LoVo (cell line): ENCODE measurements at places on chromosomes 11 and 22.

- DNase-seq: no peak
Observed at GRCh38 chr22:17910561-17911311, 113.6 kb downstream of the MICAL3 start.

DNA sequence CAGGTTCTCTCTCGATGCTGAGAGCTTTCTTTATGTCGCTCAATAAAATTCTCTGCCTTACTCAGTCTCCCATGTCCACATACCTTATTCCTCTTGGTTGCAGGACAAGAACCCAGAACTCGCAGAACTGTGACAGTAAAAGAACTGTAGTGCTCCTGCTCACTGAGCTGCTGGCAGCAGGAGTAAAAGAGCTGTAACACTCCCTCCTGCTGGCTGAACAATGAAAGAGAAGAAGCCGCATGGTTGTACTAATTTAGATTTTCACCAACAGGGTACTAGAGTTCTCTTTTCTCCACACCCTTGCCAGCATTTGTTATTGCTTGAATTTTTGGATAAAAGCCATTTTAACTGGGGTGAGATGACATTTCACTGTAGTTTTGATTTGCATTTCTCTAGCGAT lies 433.2 kb downstream of the GUCY1A2 start:
- no peak for DNase-seq

GRCh38 chr11:561148-562003 lies 606 bp downstream of the RASSF7 start:
- DNase-seq: peak; percentile 90

DNA sequence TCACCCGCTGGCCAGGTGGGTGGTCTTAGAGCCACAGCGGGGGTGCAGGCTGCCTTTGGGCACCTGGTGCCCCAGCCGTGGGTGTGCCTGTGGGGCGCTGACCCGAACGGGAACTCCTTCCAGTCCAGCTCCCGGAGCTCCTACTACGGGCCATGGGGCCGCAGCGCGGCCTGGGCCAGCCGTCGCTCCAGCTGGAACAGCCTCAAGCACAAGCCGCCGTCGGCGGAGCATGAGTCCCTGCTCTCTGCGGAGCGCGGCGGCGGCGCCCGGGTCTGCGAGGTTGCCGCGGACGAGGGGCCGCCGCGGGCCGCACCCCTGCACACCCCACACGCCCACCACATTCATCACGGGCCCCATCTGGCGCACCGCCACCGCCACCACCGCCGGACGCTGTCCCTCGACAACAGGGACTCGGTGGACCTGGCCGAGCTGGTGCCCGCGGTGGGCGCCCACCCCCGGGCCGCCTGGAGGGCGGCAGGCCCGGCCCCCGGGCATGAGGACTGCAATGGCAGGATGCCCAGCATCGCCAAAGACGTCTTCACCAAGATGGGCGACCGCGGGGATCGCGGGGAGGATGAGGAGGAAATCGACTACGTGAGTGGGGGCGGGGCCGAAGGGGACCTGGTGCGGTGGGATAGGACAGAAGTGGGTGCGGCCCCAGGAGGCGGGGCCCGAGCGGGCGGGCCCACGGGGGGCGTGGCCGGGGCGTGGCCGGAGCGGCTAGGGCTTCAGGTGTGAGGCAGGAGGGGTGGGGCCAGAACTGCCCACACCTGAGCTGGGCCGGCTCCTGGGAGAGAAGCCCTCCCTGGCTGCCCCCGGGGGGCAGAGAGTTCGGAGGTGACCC lies 91.5 kb downstream of the CACNA1I start:
- DNase-seq: no peak

GRCh38 chr11:31558001-31558400 lies 48.4 kb downstream of the ELP4 start:
- no peak for DNase-seq

DNA sequence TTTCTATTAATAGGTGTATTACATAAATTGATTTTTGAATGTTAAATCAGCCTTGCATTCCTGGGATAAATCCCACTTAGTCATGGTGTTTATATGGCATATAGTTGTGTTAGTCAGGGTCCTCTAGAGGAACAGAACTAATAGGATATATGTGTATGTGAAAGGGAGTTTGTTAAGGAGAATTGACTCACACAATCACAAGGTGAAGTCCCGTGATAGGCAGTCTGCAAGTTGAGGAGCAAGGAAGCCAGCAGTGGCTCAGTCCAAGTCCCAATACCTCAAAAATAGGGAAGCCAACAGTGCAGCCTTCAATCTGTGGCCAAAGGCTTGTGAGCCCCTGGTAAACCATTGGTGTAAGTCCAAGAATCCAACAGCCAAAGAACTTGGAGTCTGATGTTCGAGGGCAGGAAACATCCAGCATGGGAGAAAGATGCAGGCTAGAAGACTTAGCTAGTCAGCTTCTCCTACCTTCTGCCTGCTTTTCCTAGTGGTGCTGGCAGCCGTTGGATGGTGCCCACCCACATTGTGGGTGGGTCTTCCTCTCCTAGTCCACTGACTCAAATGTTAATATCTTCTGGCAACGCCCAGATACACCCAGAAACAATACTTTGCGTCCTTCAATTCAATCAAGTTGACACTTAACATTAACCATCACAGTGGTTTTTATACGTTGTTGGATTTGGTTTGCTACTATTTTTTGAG lies 12.9 kb downstream of the SFI1 start:
- DNase-seq: no peak

DNA sequence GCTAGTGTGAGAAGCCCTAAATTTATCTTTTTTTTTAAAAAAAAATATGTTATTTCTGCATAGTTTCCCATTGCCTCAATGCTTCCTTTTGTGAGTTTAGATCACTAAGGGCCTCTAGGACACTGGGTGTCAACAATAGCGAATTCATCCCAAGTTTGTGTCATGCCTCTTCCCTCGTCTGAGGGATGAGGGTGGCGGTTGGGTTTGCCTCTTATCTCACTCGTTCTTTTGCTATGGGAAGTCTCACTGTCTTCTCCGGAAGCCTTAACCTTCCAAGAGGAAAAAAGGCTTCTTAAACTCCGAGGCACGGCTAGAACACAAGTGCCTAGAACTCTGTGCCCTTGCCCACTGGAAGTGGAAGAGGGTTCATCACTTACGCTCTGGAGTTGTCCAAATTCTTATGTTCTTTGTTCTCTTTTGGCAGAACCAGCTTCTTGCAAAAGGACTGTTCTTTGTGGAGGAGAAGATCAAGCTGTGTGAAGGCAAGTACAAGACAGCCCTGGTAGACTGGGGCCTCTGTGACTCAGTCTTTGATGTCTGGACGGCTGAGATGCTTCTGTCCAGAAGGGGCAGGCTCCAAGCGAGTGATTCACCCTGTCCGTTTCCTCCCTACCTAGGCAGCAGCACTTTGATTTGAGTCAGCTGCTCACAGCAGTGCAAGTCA lies 78.5 kb downstream of the TRAF6 start:
- peak; percentile 15 for DNase-seq

DNA sequence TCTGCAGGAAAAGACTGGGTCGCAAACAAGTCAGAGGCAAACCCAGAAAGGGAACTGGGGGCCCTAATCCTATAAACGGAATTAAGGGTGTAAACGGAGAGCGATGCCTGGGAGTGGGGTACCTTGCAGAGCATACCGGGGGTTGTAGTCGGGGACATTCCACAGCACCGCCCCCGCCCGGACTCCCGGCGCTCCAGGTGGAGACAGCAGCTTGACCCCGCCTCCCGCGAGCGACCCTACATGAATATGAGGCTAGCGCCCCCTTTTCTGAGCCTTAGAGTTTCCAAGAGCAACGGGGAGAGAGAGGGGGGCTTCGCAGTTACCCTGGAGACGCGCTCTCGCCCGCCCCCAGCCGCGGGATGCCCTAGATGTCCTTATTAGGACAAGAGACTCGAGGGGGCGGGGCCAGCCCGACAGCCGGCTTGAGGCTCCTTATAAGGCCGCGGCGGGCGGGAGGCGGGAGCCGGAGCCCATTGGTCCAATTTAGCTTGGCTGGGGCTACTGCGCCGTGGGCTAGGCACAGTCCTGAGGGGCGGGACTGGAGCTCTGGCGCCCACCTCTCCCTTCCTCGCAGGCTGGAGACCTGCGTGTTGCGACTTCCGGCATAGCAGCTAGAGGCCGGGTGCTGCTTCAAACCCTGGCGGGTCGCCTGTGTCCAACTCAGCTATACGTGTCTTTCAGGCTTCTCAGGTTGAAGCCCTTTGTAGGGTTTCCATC lies 980 bp upstream of the MUS81 start:
- peak; percentile 95 for DNase-seq

DNA sequence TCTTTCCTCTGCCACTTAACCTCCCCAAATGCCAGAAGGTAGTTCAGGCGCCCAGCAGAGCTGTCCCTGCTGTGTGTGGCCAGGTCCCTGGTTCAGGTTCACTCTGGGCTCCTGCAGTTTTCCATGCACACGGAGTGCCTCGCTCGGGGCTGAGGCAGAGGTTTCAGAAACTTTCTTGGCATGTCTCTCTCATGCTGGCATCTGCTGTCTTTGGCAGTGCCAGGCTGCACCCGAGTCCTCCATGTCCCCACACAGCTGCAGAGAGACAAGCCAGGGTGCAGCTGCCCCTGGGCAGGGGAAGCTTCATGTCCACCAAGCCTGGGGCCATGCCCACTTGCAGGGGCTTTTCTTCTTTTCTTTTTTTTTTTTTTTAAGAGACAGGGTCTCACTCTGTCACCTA lies 7.0 kb upstream of the NEFH start:
- DNase-seq: no peak

DNA sequence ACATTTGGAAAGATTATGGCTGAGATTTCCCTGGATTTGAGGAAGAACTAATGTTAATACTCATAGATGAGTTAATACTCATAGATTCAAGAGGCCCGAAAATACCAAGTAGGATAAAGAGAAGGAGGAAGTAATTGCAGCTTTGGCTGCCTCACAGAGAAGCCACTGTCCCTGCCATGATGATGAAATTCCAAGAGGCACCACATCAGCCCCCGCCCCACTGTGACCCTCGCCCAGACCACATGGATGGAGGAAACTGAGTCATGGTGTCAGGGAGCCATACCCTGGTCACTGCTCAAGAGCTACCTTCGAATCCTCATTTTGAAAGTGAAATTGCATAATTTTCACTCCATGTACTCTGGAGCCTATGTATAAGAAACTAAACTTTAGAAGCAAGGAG lies 92.9 kb upstream of the SLC22A12 start:
- no peak for DNase-seq

- no peak for DNase-seq
Observed at GRCh38 chr11:5071799-5072198, 2.4 kb downstream of the OR52E1 start.

DNA sequence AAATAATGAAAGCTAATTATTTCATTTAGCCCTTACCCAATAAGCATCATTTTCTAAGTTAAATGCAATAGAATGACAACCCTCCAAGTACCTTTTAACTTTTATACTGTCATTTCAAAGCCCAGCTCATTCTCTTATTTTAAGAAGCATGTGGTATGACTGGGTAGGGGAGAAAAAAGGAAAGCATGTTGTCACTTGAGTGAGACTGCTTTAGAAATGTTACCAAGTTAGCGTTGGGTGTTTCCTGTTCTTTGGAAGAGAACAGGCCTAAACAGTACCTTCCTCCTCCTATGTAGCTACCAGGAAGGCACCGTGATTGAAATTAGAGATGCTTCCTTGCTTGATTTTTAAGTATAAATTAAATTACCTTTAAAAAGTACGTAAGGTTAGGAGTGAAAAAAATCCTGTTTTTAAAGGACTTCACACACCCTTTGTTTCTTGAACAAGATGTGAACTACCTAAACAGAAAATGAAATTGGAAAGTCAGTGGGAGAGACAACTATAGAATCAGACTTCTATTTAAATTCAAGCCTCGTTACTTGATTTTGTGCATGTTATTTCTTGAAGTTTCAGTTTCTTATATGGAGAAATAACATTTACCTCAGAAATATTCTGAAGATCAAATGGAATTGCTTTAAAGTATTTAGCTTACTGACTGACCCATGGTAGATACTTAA lies 741 bp upstream of the CNTF start:
- DNase-seq: no peak

GRCh38 chr11:22797047-22797446 lies 32.6 kb downstream of the SVIP start:
- no peak for DNase-seq

GRCh38 chr22:32803738-32804435 lies 2.4 kb downstream of the TIMP3 start:
- no peak for DNase-seq

- no peak for DNase-seq
Observed at GRCh38 chr11:12223771-12224536, 113.6 kb downstream of the MICAL2 start.

GRCh38 chr22:21837248-21837979 lies 30.0 kb downstream of the MAPK1 start:
- peak; percentile 6 for DNase-seq

- DNase-seq: peak; percentile 23
Observed at GRCh38 chr11:115279813-115280761, 224.1 kb downstream of the CADM1 start.

GRCh38 chr11:72430741-72431570 lies 3.4 kb downstream of the CLPB start:
- peak; percentile 3 for DNase-seq

DNA sequence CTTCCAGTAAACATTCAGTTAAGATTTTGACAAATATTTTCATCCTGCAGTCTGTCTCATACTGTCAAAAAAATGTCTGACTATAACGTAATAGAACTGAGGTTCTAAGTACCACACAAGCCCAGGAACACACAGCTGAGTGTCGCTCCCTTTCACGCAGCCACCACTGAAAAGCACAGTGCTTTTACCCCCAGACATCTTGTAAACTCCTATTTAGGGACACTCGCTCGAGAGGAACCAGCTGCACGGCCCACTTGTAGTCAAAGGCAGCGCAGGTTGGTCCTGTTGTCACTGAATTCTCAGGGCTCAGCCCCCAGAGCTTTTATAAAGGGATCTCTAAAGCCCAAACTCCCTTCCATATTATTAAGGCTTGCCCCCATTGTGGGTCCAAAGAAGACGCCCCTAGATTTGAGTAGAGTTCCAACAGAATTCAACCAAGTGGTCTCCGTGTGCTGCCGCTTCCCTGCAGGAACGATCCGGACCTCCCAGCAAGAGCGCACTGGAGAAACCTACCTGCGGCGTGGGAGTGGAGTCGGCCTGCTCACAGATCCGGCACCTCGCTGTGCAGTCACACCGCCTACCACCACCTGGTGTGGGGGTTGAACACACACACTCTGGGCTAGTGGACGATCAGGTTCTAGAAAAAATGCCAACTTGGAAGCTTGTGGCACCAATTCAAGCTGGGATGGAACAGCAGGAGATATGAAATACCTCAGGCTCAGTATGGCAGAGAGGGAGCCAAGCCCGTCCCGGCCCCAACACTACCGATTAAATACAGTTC lies 23.4 kb downstream of the ASPHD2 start:
- DNase-seq: no peak

DNA sequence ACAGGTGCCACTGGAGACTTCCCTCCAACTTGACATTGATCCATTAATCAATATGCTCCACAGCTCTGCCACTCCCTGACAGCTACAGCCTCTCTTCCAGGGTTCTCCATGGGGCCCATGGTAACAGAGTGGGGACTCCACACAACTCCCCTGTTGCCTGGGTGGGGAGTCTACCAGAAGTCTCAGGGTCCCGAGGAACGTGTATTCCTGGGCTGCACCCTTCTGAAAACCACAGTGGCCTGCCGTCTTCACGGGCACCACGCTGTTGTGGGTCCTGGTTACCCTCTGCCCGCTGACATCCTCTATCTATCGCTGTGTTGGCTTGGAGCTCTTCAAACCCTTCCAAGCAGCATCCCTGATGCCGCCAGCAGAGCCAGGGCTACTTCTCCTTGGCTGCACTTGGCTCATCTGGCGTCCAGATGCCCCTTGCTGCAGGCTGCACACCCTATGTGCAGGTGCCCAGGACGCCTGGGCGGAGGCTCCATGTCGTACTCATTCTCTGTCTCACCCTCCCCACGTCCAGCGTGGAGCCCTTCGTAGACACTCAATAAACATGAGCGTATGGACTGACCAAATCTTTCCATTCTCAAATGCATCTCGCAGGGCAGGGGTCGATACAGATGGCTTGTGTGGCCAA lies 1341.8 kb downstream of the TBC1D22A start:
- DNase-seq: no peak
